ENCODE measurements at places on chromosomes 11 and 22.

GRCh38 chr11:106925245-106925644 is 93.0 kb downstream of the GUCY1A2 start:
- DNase-seq = no peak

DNA sequence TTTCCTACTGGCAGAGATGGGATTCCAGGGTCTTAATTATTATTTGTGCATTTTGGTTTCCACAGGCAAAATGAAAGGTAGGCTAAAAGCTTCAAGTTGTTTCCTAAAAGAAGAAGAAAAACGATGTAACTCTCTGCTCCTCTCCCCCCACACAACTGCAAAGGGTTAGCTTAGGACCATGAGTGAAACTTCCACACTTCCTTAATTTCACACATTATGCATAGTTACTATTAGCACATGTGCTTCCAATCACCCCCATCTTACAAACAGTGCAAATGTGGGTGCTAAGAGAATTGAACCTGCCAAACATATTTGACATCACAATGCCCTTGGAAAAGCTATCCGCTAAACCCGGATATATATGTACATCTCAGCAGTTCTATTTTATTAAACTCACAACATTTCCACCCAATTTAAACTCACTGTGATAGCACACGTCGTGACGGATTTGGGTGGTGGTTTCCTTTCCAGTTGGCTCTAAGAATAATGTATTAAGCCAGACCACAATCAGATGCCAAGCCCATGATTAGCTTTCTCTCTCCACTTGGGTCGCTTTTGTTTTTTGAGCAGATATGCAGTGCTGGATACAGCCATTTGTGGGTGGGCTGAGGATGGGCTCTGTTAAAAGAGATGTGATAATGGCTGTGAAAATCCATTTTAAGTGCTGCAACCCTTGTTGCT is 245.0 kb upstream of the POU2AF2 start:
- no peak for DNase-seq

DNA sequence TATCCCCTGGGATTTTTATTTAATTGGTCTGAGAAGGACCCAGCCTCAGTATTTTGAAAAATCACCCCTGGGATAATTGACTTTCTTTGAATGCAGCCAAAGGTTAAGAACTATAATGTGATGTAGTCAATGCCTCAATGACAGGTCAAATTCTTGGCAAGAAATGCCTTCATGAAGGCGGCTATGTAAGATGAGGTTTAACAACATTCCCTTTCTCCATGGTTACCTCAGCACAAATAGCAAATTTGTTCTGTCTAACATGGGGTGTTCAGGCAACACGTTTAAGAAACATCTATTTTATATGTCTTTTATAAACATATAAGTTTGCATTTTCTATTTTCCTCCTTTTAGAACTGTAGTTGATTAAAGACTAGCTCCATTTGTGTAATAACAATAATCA is 5.3 kb downstream of the SLN start:
- DNase-seq = no peak

- no peak for DNase-seq
Observed at GRCh38 chr11:114219559-114220349, 76.4 kb upstream of the NNMT start.

- peak; percentile 24 for DNase-seq
Observed at GRCh38 chr11:86245369-86246292, 1.1 kb downstream of the EED start.

DNA sequence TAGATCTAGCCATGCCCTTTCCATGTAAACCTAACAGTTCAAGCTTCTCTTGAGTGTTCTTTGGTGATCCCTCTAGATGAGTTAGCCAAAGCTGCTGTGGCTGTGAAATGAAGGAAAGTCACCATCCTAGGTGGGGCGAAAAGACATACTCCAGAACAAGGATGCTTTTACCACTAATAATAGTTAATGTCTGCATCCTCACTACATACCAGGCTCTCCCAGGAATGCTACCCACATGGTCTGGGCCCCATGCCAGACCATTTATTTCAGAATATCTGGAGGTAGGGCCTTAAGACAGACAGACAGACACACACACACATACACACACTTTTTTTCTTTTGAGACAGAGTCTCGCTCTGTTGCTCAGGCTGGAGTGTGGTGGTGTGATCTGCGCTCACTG is 14.7 kb downstream of the ABTB2 start:
- DNase-seq = no peak

All from suppressor macrophage treated with lipopolysaccharide for 4 hours (primary cell).